ENCODE measurements at places on chromosomes 7 and 10.
A peak's percentile ranks its signal among the peaks of the same experiment; 100 is the strongest.

GRCh38 chr10:22003964-22004281 is 393 bp upstream of the DNAJC1 start:
- no peak for DNase-seq

DNA sequence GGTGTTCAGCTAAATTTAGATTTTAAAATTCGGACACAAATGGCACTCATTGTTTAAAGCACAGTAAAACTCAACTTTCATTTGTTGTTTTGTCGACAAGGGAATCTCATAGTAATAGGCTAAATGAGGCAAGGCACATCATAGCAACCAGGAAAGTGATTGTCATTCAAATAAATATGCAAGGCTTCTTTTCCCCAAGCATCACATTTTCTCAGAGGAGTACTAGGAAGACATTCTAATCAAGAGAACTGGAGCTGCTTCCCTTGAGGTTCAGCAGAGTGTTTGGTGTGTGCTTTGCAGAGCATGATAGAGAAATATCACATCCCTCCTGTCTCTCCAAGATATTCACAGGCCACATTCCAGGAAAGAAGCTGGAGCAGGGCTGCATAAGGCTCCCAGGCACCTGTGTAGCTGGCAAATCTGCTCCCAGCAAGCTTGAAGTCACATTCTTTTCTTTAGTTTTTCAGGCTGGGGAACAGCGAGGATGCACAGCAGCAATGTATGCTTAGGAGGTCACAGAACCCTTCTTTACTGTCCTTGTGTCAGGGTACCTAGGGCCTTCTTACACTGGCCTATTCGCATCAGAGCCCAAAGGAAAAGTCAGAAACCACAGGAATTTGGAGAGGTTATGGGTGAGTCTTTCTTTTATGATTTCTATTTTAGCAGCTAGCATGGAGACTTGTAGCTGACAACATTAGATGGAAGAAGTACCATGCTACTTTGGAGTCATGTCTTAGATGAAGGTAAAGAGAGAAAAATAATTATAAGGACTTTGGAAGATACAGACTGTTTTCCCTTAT is 95.9 kb upstream of the HDAC9 start:
- no peak for DNase-seq

GRCh38 chr10:102306710-102307109 is 61.4 kb downstream of the GBF1 start:
- no peak for DNase-seq

DNA sequence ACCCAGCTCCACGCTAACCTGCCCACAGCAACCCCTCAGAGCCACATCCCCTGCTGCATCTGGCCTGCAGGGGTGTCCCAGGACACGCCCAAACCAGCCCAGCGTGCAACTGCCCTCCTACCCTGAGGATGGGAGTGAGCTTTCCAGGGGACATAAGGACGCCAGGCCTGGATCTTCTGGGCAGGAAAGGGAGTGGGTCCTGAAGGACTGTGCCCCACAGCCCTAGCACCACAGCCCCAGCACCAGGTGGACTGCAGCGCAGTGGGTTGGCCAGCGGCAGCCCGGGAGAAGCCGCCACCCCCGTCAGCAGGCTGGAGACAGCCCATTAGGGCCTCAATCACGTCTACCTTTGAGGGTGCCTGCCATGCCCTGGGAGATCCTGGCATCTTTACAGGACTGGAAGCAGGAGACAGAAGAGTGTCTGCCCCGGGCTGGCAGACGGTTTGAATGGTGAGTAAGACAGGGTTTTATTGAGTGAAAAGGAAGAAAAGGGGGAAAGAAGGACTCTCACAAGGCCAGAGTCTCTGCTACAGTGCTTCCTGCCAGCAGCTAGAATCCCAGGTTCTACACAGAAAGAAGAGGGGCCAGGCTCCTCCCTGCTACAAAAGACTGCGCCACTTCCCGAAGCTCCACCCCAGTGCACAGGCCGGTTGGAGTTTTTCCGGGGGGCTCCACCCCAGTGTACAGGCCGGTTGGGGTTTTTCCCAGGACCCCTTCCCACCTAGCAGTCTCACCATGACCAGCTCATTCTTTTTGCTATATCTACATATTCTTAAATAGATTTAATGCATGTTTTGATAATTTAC is 69.8 kb upstream of the KCTD7 start:
- no peak for DNase-seq

DNA sequence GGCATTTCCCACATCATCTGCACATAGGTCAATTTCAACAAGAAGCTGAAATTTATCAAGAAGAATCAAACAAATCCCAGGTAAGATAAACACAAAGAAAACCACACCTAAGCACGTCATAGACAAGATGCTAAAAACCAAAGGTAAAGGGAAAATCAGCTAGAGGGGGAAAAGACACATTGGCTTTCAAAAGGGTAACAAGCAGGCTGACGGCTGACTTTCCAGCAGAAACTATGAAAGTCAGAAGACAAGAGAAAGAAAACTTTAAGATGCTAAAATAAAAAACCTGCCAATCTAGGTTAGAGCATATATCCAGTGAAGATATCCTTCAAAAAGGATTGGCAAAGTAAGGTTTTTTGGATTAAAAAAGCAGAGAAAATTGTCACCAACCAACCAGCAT is 59.9 kb upstream of the RHEB start:
- peak; percentile 10 for DNase-seq

DNA sequence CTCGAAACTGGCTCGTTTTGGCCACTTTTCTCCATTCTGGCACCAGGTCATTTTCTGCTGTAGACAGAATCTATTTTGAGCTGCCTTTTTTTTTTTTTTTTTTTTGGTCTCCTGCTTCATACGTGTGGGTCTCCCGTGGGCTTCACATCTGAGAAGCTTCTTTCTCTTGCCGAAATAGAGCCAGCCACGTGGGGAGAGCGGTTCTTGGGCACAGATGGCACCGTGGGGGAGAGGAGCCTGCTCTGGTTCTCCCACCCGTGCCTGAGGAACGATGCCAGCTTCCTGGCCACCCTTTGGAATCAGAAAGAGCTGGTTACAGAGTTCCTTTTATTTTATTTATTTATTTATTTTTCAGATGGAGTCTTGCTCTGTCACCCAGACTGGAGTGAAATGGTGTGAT is 48.7 kb upstream of the OCM2 start:
- DNase-seq: no peak

- no peak for DNase-seq
Observed at GRCh38 chr10:17157024-17157423, 27.4 kb upstream of the CUBN start.

Data from fibroblast of skin of back (primary cell).